ENCODE measurements at places on chromosomes 2 and 18.

DNA sequence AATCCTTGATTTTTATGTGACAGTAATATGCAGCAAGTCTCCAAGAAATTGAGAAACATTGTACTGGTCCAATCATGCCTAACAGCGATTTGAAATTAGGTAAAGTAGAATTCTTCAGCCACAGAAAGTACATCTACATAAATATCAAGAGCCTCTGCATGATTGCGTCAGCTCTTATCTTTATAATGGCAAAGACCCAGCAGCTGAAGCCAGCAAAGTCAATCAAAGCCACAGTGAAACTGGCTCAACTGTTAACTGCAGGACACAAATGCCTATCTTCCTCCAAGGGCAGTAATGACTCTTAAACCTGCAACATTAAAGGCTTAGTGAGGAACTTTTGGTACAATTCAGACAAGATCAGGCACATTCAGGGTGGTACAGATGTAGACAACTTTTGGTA, 102.5 kb downstream of the BARD1 start:
- no peak for DNase-seq

GRCh38 chr2:190534310-190535120, at the start of gene NEMP2:
Gene NEMP2 (minus strand): TSS chr2:190534722. CDS start chr2:190534655, 67 bp downstream.
- DNase-seq, result peak; percentile 65

DNA sequence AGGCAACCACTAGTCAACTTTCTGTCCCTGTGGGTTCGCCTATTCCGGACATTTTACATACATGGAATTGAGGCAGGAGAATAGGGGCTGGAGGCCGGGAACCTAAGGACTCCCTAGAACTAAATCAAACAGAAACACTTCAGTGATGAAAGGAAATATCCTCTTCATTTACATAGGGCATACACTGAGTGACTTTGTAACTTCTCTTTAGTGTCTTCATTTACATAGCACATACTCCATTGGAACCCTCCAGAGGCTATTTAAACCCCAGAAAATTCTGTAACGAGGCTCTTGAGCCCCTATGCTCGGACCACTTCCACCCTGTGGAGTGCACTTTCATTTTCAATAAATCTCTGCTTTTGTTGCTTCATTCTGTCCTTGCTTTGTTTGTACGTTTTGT, 56.5 kb downstream of the CCDC195 start:
- DNase-seq, result no peak

- DNase-seq, result no peak
These were observed 207.1 kb downstream of the RAD51AP2 start for GRCh38 chr2:17311106-17311619.

- no peak for DNase-seq
These were observed 20.4 kb upstream of the GPR17 start for GRCh38 chr2:127625572-127625951.

GRCh38 chr2:145750144-145750543, 1230.2 kb upstream of the ZEB2 start:
- no peak for DNase-seq

- DNase-seq, result peak; percentile 83
These were observed 704 bp downstream of the KLF11 start for GRCh38 chr2:10043906-10044601.

DNA sequence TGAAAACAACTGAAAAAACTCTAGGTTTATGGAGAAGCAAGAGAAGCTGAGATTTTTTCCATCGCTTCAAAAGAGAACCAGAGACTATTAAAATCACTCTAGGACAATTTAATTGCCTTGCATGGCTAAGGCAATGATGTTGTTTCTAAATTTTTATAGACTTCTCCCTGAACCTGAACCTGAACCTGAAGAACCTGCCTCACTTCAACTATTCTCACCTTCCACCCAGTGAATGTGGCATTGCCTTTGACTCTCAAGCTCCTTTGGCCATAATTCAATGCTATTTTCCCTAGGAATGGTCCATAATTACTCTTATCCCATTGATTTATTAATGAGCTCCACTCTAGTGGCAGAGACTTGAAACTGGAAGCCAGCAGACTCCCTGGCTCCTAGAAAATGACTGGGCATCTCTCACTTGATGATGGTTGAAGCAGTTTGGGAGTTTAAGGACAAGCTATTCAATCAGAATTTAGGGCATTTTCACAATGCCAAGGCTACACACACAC, 303.8 kb upstream of the UBE2E3 start:
- no peak for DNase-seq

DNA sequence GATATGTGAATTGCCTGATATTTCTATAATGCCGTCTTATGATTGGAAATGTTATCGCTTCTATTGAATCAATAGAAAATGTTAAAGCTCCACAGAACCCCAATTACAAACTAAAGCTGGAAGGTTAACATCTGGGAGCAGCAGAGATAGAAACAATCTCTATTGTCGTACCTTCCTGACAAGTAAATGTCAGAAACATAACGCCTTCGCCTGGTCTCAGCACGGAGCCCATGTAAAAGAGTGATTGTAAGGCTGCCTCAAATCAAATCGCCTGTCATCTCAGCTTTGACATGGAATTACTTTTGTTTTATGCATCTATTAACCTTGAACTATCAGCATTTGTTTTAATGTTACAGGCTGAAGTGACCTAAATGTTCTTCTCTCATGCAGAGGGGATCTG, 885.9 kb upstream of the PIK3C3 start:
- no peak for DNase-seq

- DNase-seq, result no peak
These were observed 112.9 kb downstream of the MBP start for GRCh38 chr18:77019641-77020040.

- no peak for DNase-seq
These were observed 257.3 kb upstream of the HNMT start for GRCh38 chr2:137706786-137707613.

DNA sequence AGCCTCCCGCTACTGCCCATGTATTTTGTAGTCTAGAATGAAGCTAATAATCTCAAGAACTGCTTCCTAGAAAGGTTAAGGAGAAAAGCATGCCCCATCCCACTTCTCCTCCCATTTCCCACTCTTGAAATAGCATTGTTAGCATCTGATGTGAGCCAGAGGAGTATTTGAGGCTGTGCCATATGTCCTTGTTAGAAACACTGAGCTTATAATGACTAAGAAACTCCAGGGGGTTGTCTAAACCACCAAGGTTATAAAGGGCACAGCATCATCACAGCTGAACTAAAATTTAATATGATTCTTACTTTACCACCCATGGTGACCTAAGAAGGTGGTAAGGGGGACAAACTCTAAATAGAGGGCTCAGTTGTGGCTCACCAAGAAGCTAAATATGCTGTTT, 16.6 kb downstream of the TSPYL6 start:
- DNase-seq, result peak; percentile 91

DNA sequence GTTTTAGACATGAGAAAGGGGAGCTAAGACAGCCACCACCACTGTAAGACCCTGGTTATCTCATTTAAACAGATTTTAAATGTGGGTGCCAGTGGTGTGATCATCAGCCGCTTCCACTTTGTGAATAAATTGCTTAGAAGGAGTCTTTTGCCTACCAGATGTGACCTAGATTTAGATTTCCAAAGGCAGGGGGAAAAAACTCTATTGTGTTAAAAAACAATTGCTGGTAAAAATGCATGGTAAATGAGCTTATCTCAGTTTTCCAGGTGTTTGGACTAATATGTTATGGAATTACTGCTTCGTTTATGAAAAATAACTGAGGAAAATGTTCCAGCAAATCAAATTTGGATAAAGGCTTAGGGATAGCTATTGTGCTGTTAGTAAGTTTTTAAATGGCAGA, 466.3 kb upstream of the RAB12 start:
- DNase-seq, result no peak

DNA sequence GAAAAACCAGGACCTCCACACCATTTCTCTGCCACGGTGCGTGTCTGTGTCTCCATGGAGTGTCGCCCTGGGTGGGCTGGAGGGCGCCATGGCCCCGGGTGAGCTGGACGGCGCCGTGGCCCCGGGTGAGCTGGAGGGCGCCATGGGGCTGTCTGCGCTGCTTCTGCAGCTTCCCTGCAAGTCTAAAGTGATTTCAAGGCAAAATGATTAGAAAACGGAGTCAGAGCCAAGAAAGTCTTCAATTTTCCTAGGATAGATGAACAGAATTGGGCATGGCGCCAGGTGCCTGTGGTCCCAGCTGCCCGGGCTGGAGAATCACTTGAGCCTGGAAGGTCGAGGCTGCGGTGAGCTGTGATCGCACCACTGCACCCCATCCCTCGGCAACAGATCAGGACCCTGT, 27.7 kb upstream of the NFATC1 start:
- DNase-seq, result no peak

DNA sequence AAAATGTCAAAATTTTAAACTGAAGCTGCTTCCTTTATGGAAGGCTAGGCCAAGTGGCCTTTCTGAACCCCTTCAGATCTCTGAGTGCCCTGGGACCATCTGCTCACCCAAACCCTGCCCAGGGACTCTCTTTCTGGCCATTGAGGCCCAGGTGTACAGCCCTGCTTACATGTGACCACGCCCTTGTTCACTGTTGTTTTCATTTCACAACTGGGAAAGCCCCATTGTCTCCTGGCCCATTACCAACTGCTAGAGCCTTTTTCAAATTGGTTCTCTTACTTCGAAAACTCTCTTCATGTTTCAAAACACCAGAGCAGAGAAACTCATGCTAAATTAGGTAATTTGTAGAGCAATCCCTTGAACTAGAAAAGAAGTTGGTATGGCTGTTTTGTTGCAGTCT, 219.5 kb upstream of the TANK start:
- no peak for DNase-seq

DNA sequence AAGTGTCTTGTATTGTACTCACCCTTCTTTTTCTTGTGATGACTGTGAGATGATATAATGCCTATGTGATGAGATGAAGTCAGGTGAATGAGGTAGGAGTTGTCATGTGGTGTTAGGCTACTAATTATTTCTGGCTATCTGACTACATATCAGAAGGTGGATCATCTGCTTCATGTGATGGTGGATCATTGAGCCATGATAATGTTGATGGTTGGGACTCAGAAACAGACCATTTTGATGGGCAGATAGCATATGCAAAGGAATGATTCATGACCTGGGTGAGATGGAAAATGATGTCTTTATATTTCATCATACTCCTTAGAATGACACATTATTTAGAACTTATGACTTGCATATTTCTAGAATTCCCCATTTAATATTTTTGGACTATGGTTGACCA, 19.5 kb downstream of the ANKRD30B start:
- DNase-seq, result peak; percentile 29

DNA sequence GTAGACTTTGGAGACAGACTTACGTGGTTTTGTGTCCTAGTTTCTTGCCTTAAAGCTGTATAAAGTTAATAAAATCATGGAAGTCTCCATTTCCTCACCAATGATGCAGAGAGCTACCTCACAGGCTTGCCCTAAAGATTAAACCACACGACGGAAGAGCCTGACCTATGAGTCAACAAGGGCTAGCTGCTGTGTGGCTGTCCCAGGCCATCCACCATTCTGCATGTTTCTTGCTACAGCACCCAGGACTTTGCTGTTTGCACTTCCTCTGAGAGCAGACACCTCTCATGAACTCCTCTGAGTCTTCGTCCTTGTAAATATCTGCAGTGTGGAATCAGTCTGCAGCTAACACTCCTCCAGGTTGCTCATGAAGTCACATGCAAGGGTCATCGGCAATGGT, 160.0 kb upstream of the TRIB2 start:
- peak; percentile 83 for DNase-seq

- peak; percentile 81 for DNase-seq
These were observed 73.7 kb upstream of the DNAJC10 start for GRCh38 chr2:182642328-182642727.

- no peak for DNase-seq
These were observed 49.4 kb downstream of the NCKAP5 start for GRCh38 chr2:133518700-133519344.

GRCh38 chr2:232085826-232086425, 124.4 kb downstream of the DIS3L2 start:
- DNase-seq, result no peak

- DNase-seq, result no peak
These were observed 61.3 kb upstream of the TXNDC2 start for GRCh38 chr18:9824474-9824832.

DNA sequence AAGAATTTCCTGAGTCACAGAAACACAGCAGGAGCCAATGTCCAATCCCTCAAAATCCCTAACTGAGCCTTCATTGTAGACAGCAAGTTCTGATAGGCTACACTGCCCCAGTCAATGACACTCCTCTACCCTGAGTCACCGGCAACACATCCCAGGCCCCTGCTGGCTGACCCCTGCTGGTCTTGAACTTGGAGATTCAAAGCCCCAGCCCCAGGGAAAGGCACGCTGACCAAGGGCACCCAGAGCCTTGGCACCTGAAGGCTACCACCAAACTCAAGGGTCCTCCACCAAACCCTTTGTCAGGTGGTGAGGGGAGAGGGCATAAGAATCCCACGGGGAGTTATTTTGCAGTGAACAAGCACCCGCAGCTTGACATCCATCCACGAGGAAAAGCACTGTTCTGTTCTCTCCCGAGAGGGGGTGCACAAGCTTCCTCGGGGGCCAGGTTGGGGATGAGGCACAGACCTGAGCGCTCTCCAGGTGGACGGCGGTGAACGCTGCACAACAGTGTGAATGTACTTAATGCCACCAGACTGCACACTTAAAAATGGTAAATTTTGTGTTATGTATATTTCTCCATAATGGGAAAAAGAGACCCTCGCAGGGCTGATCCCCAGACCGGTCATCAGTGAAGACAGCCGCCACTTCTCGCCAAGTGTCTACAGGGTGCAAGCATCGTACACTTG, 46.9 kb downstream of the TFCP2L1 start:
- peak; percentile 71 for DNase-seq

DNA sequence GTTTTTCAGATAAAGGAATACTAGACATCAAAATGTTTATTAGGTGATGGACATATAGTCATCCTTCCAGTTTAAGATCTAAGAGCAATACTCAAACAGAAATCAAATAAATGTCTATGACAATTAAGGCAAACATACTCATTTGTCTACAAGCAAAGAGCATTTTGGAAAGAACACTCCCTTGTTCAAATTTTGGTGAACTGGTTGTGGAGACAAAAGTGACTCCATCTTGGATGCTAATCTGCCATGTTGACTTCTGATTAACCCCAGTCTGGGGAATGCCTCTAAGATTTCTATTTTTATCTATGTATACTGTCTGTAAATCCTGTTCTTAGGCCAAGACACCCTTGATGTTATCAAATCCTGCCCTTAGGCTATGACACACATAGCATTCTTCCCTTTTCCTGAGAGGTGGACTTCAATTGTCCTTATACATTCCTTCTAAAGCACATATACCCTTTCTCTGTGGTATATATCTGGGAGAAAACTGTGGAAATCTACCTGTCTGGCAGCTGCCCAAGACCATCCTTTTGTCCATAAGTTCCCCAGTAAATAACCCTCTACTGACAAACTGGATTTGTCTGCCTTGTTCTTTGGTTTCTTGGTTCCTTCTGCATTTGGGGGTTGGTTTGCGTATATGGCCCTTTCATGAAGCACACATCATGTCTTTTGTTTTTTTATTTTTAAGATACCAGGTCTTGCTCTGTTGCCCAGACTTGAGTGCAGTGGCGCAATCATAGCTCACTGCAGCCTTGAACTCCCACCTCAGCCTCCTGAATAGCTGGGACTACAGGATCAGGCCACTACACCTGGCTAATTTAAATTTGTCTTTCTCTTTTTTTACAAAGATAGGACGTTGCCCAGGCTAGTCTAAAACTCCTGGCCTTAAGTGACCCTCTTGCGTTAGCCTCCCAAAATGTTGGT, 12.5 kb upstream of the PLEKHM3 start:
- no peak for DNase-seq

All from A172 (cell line).